GM13976 (cell line): ENCODE measurements at places on chromosomes 4 and X.

- no peak for DNase-seq
Observed at GRCh38 chrX:48541140-48541814, 1.8 kb downstream of the TBC1D25 start.

GRCh38 chr4:42347076-42347475 is 50.2 kb upstream of the SHISA3 start:
- DNase-seq: no peak

DNA sequence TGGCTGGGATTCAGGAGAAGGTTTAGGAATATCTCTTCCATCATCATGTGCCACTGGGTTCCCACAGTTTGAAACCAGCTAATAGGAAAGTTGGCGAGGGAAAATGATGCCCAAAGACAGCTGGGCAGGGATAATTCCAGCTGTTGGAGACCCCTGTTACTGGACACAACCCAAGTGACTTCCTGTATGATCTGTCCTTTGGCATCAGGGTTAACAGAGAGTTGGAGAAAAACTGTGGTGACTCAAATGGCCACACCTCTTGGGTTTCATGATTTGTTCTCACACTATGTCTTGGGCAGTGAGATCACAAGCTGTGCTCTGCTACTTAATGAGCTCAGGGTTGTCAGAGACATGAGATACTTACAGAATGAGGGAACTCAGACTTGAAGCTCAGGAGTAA is 3.8 kb downstream of the FGF16 start:
- no peak for DNase-seq

DNA sequence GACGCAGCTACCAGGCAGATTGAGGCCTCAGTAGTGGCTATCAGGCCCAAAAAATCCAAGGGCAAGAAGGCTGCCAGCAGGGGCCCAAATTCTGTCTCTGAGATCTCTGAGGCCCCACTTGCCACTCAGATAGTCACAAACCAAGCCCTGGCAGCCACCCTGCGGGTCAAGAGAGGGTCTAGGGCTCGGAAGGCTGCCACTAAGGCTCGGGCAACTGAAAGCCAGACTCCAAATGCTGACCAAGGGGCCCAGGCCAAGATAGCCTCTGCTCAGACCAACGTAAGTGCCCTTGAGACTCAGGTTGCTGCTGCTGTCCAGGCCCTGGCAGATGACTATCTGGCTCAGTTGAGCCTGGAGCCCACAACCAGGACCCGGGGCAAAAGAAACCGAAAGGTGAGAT is 2.8 kb downstream of the TRO start:
- no peak for DNase-seq

DNA sequence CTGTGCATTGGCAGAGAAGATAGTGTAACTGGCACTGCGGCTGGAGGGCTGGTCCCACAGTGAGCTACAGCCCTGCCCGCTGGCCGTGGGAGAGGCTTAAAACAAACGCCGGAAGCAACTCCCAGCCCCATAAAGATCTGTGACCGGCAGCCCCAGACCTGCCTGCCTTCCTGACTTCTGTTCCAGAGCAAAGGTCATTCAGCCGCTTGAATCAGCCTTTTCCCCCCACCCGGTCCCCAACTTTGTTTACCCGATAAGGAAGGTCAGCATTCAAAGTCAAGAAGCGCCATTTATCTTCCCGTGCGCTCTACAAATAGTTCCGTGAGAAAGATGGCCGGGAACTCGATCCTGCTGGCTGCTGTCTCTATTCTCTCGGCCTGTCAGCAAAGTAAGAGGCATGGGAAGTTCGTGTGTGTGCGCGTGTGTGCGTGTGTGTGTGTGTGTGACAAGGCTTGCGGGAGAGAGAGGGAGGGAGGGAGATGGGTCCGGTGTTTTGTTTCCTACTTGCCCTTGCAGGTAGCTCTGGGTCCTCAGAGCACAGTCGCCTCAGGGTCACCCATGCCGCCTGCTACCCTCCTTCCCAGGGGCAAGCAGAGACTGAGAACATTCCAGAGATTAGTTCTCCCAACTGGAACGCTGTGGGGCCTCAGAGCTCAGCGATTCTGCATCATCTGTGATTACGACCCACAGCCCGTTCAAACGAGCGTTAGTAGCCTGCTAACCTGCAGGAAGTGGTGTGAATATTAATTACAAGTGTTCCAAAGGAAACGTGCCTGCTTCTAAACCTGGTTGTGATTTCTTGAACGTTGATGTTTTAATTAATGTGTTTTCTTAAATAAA is at the start of gene MGST2:
Gene MGST2 (plus strand): TSS at position 130 of the 840 bp plus-strand sequence. CDS start 201 bp downstream, at position 331.
- DNase-seq: peak; percentile 68

GRCh38 chrX:725971-726370 is 95.4 kb downstream of the SHOX start:
- no peak for DNase-seq

GRCh38 chr4:152045449-152045806 is 284.6 kb upstream of the GATB start:
- DNase-seq: no peak

GRCh38 chrX:23953908-23954269 is 46.1 kb downstream of the CXorf58 start:
- no peak for DNase-seq

DNA sequence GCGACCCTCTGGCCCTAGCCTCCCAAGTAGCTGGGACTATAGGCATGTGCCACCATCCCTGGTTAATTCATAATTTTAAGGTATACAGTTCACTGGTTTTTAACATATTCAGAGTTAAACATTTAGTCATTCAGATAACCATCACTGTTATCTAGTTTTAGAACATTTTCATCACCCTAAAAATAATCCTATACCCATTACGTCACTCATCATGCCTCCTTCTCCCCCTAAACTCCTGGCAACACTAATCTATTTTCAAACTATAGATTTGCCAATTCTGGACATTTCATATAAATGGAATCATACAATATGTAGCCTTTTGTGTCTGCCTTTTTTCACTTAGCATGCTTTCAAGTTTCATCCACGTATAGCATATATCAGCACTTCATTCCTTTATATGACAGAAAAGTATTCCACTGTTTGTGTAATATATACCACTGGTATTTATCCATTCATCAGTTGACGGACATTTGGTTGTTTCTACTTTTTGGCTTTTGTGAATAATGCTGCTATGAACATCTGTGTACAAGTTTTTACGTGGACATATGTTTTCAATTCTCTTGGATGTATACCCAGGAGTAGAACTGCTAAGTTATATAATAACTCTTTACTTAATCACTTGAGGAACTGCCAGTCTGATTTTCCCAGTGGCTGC is 32.0 kb upstream of the RPS3A start:
- DNase-seq: no peak

GRCh38 chrX:13721819-13722519 is 12.5 kb downstream of the TRAPPC2 start:
- no peak for DNase-seq

- no peak for DNase-seq
Observed at GRCh38 chr4:71126719-71127118, 133.3 kb downstream of the DCK start.

DNA sequence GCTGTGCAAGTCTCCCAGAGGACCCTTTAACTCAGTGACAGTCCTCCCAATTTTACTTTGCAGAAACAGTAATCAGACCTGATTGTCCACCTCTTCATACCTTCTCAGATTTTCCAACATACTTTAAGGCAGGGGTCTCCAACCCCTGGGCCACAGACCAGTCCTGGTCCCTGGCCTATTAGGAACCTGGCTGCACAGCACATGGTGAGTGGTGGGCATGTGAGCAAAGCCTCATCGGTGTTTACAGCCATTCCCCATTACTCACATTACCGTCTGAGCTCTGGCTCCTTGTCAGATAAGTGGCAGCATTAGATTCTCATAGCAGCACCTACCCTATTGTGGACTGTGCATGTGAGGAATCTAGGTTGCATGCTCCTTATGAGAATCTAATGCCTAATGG is 74.3 kb downstream of the TECRL start:
- no peak for DNase-seq

DNA sequence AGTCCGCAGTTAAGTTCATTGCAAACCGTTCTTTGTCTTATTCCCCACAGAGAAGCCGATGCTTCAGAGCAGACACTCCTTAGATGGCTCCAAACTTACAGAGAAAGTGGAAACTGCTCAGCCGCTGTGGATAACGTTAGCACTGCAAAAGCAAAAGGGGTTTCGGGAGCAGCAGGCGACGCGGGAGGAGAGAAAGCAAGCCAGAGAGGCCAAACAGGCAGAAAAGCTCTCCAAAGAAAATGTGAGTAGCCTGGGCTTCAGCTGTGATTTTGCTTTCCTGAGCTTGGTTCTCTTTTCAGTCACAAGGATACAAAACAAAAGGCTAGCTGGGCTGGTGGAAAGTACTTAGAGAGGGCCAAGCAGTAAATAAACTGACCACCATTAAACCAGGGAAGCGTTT is 64.0 kb downstream of the AASDH start:
- DNase-seq: no peak

DNA sequence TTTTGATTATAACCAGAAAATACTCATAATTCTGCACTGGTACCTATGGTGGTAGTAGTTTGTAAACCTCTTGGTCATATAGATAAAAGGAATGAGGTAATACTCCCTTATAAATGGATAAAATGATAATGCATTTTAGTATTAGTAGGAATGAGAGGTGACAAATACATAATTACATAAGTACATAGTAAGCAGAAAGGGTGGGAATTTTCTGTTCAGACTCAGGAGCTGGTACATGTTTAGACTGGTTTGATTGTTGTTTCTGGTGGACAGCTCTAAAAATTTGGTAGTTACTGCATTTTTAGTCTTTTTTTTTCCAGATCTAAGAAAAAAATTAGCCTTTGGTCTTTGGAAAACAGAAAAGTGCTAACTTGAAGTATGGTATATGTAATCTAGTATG is 70.4 kb upstream of the AGA start:
- no peak for DNase-seq

DNA sequence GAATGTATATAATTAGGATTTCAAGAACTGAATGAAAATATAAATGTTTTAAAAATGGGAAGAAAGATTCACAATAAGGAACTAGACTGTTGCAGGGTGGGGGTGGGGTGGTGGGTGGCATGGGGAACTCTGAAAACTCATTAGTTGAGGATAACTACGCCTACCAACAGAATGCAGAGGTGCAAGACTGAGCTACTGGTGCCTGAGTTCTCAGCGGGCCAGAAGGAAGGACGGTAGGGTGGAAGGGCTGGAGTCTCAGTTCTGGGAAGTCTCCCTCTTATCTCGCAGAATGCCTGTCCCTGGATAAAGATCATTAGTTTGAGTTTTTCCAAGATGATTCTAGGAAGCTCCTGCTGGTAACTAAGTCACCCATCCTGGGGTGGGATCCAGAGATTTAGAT is 1.3 kb upstream of the SOD3 start:
- no peak for DNase-seq

- no peak for DNase-seq
Observed at GRCh38 chr4:152605031-152605430, 69.1 kb upstream of the FBXW7 start.

DNA sequence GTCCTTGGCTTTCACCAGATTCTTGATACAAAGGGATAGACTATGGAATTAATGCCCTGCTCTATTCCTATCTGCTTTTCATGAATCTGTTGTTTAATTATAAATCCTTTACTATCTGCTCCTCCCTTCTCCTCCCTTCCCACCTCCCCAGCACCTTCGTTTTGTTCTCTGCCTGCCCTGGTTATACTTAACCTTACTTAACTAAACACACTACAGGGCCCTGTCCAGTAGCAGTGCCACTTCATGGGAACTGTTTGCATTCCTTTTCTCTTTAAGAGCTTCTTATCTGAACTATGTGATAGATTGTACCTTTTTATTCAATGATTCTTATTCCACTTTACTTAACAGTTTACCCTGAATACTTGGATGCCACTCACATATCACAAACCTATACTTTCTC is 830 bp downstream of the HOPX start:
- DNase-seq: no peak

DNA sequence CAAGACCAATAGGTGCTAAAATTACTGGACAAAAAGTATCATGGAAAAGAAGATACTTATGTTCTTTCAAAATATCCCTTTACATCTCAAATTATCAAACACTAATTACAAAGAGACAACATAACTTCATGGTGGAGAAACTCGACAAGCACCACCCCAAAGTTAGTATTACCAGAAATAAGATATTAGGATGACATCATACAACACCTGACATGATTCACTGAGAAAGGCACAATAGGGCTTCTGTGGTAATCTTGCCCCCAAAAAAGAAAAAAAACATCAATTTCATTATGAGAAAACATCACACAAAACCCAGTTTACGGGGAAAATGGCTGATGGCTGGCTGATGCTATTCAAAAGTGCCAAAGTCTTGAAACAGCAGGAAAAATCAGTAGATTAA is 1781.7 kb upstream of the PCDH10 start:
- no peak for DNase-seq

- no peak for DNase-seq
Observed at GRCh38 chrX:72366701-72367454, 61.2 kb upstream of the CITED1 start.

DNA sequence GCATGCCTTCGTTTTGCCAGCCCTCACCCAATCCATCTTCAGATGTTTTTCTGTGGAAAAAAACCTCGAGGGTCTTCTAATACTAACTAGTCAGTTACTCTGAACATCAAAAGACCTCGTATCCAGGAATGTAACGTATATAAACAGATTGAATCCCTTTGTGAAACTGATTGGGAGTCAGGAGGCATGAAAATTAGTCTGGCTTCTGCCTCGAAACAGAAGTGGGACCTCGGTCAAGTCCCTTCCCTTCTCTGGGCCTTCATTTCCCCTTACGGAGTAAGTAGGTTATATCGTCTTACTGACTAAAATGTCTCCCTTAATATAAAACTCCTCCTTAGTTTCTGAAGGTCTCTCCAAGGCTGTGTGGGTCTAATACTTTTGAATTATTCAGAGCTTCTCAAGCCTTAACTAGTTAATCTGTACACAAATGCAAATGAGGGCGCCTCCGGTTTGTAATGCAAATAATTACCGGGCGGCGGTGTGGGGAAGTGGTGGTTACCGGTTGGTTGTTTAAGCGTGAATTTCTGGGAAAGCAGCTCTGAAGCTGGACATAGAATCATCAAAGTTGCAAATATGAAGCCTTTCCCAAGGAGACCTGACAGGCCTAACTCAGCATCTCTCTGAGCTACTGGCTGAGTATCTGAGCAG is 11.4 kb upstream of the NKRF start:
- DNase-seq: no peak

DNA sequence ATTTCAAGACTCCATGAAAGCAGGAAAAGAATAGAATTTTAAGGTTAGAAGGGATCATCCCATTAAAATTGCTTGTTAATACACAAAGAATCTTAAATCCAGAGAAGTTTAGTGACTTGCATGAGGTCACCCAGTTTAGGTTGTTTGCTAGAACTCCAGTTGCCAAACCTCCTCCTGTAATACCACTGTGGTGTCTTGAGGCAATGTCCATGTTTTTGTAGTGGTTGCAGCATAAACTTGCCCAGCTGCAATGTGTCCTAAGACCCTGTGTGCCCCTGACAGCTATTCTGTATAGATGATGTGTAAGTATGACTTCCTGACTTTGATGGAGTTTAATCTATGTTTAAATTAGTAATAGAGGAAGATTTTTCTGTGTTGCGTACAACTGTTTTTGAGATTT is 6.3 kb downstream of the SFRP2 start:
- no peak for DNase-seq

- DNase-seq: no peak
Observed at GRCh38 chr4:7539659-7540058, 104.9 kb upstream of the PSAPL1 start.
